Stimulated activated CD4-positive, alpha-beta T cell treated with anti-CD3 and anti-CD28 coated beads, Interleukin-12 subunit alpha, Interleukin-12 subunit beta, amount 100 ng/mL, for 48 hours (primary cell): ENCODE measurements at places on chromosomes 3 and 15.

- peak; percentile 63 for DNase-seq
Measured at GRCh38 chr3:125141596-125142419, 70.7 kb downstream of the SLC12A8 start.

DNA sequence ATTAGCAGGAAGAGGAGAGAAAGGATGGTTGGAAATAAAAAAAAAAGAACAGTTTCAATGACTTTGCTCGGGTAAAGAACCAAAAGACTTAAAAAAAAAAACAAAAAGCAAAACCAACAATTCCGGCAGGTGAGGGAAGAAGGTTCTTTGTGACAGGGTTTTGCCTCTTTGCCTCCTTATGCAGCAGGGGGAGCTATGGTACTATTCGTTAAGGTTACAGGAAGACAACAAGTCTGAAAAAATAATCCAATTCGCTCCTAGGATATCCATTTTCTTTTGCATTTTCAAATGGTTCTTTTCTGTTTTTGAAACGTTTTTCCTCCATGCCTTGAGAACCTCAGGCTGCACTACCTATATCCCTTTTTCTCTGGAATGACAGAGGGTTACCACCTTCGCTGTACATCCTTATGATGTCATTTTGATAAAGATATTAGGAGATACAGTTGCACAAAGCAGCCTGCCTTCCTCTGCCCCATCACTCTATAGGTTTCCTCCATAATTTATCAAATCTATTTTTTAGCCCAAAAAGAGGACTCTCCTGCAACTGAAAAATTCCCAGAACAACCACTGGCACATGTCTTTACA lies 55.0 kb downstream of the CFAP20DC start:
- DNase-seq = no peak

DNA sequence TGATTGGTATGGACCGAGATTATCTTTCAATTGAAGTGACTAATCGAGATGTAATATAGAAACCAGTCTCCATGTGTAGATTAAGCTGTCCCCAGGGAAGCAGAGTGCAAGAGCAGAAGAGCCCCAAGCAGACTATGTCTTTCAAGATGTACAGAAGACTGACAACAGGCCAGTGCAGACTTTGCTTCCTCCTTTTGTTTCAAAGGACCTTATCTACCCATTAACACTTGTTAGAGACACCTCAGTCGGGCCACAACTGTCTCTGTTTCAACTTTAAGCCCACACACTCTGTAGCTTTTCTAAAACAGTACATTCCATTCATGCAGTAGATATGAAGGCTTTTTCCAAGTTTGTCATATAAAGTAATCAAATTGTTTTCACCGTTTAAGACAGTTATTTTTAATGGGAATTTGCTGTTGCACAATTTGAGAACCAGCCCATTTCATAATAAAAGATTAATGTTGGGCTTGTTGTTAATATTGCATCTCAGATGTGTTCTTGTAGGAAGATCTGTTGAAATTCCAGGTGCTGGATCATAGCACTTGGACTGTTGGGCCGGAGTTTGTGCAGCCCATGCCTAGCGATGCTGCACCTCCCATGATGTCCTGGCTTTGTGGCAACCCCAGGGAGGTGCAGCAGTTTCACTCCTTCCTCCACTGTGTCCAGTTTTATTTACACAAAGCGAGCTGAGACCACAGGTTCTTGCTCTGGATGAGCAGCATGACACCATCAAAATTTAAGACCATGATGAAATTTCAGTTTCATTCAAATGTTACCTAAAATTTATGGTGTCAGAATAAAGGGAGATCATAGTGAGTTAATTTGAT lies 12.4 kb downstream of the GORASP1 start:
- no peak for DNase-seq

DNA sequence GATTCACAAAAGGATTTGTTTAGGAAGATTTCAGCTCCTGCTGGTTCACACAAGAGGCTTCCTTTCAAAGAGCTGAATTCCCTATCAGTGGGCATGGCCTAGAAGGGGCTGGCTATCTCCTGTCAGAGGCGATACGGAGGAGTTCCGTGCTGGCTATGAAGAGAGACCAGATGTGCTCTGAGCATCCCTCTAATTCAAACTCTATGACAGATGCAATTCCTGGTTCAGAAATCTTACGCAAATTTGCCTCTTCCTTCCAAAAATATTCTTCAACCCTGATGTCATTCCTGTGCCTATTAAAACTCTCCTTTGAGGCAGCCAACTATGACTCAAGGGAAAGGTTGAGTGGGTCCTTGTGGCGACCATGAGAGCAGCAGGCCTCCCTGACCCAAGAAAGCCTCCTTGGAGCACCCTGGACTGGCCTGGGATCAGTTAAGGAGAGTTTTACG lies 139.3 kb upstream of the HES1 start:
- no peak for DNase-seq

DNA sequence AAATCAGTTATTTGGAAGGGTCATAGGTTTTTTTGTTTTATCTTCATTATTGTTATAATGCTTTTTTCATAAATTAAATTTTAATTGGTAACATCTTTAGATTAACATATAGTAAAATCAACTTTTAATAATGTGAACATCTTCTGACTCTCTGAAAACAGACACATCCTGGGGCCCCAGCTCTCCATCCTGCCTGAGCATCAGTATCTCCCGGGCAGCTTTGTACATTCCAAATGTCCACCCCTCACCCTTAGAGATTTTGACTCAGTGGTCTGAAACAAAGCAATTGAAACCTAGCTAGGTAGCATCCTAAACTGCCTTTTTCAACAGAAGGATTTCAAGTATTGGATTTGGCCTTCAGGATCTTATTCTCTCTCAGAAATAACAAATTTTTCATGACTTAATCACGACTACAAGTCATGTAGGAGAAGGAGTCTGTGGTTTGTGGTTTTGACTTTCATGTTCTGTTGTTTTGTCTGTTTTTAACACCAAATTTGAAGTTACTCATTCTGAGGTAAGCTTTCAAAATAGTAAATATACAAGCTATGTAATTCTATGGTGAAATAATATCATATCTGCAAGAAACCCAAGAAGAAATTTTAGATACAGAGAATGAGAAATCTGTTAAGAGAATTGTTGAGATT lies 147.3 kb upstream of the UBE2E2 start:
- no peak for DNase-seq

GRCh38 chr3:64109438-64109837 lies 86.1 kb upstream of the PSMD6 start:
- no peak for DNase-seq

GRCh38 chr15:22872936-22873701 lies 34.7 kb downstream of the NIPA2 start:
- no peak for DNase-seq
